ENCODE measurements at places on chromosomes 11 and 22.

- no peak for DNase-seq
These were observed 7.3 kb upstream of the MYEOV start for GRCh38 chr11:69286374-69287371.

GRCh38 chr11:12893787-12894672 is 115.1 kb upstream of the RASSF10 start:
- DNase-seq, result no peak

GRCh38 chr11:128913806-128914205 is 22.6 kb downstream of the KCNJ5 start:
- DNase-seq, result no peak

GRCh38 chr11:44219830-44220796 is 89.8 kb downstream of the ALX4 start:
- DNase-seq, result no peak

DNA sequence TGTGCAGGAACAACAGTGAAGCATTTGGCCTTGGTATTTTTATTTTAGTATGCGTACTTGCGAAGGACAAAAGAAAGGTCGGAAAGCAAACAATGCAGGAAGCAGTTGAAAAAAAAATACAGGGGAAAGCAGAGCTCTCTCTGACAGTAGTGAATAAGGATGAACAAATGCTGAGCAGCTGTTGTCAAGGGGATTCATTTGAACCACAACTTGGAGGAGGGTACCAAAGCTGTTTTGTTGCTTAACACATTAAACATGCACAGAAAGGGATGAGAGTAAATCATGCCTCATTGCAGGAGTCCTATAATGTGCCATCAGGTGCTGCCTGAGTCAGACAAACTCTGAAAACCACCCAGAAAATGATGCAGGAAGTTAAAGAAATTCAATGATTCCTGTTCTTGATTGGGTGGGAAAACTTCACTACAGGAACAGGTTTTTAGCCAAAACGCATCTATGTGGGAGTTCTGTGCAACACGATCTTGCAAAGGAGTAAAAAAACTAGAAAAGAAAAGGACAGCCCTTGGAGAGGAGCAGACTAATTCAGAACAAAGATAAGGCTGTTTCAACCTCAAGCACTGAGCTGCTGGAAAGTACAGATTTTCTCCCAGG is 2113.5 kb downstream of the LRRC4C start:
- DNase-seq, result no peak

DNA sequence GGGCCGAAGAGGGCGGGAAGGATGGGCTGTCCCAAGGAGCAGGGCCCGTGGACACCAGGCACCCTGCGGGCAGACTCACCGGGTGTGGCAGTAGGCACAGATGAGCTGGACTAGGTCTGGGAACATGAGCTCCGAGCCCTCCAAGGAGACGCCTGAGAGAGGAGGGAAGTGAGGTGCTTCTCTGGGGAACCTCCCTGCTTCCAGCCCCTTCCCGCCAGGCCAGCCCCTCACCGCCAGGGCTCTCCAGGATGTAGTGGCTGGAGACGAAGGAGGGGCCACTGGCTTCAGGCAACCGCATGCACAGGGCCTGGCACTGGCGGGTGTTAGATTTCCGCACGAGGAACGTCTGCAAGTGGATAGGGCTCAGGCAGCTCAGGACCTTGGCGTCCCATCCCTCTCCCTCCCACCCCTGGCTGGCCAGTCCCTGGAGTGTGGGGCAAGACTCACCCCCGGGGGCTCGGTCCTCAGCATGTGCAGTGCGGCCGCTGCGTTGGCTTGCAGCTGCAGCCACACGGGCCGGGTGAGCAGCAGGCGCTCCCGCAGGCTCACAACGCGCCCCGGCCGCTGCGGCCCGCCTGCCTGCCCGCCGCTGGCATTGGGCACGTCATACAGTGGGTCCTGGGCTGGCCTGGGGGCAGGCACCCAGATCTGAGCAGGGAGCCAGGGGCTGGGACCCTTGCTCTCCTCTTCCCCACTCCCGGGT is 552 bp downstream of the RIN1 start:
- DNase-seq, result no peak

DNA sequence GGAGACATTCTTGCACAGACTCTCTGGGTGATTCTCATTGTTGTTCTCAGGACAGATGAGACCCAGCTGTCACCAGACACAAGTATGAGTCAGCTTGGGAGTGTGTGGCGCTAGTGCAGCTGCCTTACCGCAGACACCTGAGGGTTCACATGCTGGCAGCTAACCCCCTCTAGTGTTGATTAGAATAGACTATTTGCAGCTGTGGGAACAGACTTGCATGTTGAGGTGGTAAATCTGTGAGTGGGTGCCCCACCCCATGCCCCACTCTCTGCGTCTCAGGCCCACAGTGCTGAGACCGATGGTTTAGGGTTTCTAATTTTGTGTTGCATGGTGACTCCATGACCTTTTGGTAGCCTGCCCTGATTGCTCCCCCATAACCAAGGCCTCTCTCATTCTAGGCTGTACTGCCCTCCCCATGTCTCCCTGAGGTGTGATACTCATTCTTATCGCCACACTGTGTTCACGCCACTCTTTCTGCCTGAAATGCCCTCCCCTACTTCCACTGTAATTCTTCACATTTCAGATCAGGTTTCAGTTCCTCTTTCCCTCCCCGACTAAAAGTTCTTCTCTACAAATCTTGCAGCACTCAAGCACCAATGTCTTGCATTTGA is 73.7 kb upstream of the KIRREL3 start:
- DNase-seq, result peak; percentile 31

- no peak for DNase-seq
These were observed 6.0 kb downstream of the IL18BP start for GRCh38 chr11:72004515-72005346.

DNA sequence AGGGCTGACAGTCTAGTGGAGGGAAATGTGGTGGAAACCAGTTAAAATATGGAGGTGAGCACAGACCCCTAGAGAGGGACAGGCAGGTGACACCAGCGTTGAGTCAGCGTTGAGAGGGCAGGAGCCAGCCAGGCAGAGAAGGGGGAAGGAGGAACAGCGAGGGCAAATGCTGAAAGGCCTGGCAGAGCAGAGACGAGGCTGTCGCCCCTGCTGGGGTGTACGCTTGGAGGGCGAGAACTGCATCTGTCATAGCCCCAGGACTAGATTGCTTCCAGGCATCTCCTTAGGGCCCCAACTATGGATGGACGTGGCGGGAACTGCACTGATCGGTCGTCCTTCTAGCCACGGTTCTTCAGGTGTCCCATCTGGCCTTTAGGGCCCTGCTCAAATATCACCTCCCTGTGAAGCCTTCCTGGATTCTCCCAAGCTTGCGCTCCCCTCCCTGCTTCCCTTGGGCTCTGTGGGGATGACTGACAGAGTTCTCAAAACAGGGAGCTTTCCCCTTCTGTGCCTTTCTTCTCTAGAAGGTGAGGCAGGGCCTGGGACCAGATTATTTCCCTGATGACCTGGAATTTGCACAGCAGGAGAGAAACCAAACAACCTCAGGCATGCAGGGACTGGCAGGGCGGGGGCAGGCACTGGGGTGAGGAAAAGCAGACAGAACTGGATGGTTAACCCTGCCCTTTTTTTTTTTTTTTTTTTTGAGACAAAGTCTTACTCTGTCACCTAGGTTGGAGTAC is 11.1 kb downstream of the SYNGR1 start:
- no peak for DNase-seq

Measured in epithelial cell of proximal tubule (primary cell).